Thoracic aorta (tissue), 2 donors: ENCODE measurements at places on chromosomes 6 and 20.

DNA sequence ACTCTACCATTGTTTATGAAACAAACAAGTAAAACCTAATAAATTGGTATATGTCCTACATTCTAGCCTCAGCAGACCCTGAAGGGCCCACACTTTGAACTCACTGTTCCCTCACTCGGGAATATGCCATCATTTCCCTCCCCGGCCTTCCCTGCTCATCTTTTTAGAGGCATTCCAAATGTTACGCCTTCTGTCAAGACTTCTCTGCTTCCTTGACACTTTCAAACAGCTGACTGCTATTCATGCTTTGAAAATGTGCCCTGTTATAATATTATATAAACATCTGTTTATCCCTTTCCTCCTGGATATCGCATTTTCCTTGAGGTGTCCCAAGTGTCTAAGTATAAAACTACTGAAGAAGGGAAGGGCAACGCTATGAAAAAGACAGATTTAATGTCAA is 249.5 kb upstream of the THEMIS start:
- H3K4me1 ChIP-seq: no peaks in the 10 kb centered on the region
- no peaks in the 10 kb centered on the region for H3K36me3 ChIP-seq
- H3K27me3 ChIP-seq: no peaks in the 10 kb centered on the region
- DNase-seq: no peak
- H3K27ac ChIP-seq: no peak overlapping the region

DNA sequence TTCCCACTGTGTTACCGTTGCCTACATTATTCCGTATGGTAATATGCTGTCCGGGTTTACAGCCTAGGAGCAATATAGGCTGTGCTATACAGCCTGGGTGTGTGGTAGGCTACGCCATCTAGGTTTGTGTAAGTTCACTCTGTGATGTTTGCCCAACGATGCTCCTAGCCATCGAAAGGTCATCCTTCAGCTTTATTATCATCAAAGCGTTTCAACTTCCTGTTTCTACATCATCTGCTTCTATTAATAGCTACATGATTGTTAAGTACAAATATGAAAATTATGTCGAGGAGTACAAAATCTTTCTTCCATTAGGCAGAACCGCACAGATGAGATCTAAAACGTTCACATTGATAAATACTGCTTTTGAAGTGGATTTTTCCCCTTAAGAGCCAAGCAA is 69.9 kb downstream of the PPP1R14C start:
- H3K27ac ChIP-seq: no peak overlapping the region
- H3K4me1 ChIP-seq: no peaks in the 10 kb centered on the region
- H3K4me3 ChIP-seq: no peak overlapping the region
- no peaks in the 10 kb centered on the region for H3K27me3 ChIP-seq
- no peak for DNase-seq

DNA sequence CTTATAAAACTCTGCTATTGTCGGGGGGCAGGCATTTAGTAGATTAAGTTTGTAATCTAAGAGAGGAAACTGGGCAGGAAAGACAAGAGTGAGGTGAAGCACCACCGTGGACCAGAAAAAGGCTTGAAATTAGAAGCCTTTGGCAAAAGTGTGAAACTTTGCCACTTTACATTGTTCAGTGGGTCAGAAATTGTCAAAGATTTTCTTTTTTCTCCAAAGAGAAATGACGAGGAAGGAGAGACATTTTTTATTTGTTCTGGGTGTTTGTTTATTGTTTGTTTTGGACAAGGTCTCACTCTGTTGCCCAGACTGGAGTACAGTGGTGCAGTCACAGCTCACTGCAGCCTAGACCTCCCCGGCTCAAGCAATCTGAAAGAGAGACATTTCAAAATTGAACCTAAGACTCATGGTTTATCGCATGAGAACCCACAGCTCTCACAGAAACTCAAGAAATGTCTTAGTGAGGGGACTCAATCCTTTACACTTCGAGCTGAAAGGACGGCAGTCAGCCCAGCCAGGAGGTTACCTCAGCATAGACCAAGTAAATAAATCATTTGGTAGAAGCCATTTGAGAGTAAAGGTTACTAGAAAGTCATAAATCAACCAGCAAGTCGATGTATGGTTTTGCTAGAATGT is 262.8 kb upstream of the TAB2 start:
- no peaks in the 10 kb centered on the region for H3K4me1 ChIP-seq
- DNase-seq: no peak
- no peaks in the 10 kb centered on the region for H3K36me3 ChIP-seq
- no peak overlapping the region for H3K4me3 ChIP-seq
- H3K27ac ChIP-seq: no peak overlapping the region
- no peaks in the 10 kb centered on the region for H3K27me3 ChIP-seq

DNA sequence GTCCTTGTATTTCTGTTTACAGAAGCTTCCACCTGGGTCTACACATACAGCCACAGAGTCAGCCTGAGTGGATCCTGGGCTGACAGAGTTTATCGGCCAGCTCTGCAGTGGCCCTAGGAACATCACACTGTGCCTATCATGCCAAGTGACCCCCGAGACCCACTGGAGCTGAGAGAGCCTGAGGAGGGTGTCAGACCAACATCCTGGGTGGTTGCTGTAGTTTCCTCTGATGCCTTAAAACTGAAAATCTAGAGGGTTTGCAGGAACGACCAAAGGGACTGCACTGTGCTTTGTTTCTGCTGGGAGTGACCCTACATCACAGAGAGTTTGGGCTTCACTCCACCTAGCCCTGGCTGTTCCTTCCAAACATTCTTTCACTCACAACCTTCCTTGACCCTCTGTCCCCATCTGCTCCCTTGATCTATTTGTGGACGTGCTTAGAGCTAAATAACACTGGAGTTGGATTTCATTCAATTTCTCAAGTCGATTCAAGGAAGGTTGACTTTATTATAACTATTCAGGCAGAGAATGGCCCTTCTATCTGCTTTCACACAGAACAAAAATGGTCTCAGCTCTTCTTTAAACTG is 18.1 kb downstream of the MYLK4 start:
- no peak for DNase-seq
- H3K36me3 ChIP-seq: no peaks in the 10 kb centered on the region
- no peak overlapping the region for H3K4me3 ChIP-seq
- H3K27me3 ChIP-seq: no peaks in the 10 kb centered on the region
- no peak overlapping the region for H3K27ac ChIP-seq
- H3K4me1 ChIP-seq: peaks cover 44% of the 10 kb centered on the region

DNA sequence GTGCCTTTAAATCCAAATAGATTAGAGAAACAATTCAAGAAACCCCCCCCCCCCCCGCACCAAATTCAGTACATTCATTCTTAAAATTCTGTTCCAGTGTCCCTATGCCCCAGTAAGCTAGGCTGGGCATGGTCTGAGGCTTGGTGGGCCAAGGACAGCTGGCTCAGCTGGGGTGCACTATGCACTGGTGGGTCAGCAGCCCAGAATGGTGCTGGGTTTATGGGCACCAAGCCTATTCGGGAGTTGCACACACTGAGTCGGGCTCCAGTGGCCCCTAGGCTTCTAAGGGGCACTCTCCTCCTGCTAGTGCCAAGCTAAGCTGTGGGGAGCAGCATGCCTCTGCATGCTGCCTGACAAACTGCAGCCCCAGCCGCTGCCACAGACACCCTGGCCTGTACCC is 20.1 kb upstream of the HLA-B start:
- no peak for DNase-seq
- H3K27ac ChIP-seq: no peak overlapping the region
- no peaks in the 10 kb centered on the region for H3K36me3 ChIP-seq
- no peaks in the 10 kb centered on the region for H3K27me3 ChIP-seq

GRCh38 chr6:92564376-92564775 is 855.0 kb downstream of the EPHA7 start:
- H3K36me3 ChIP-seq: no peaks in the 10 kb centered on the region
- no peaks in the 10 kb centered on the region for H3K27me3 ChIP-seq
- no peak overlapping the region for H3K4me3 ChIP-seq
- no peak overlapping the region for H3K27ac ChIP-seq
- no peaks in the 10 kb centered on the region for H3K4me1 ChIP-seq
